Activated CD8-positive, alpha-beta memory T cell treated with anti-CD3 and anti-CD28 coated beads for 24 hours (primary cell): ENCODE measurements at places on chromosomes 5 and 9.
A peak's percentile ranks its signal among the peaks of the same experiment; 100 is the strongest.

DNA sequence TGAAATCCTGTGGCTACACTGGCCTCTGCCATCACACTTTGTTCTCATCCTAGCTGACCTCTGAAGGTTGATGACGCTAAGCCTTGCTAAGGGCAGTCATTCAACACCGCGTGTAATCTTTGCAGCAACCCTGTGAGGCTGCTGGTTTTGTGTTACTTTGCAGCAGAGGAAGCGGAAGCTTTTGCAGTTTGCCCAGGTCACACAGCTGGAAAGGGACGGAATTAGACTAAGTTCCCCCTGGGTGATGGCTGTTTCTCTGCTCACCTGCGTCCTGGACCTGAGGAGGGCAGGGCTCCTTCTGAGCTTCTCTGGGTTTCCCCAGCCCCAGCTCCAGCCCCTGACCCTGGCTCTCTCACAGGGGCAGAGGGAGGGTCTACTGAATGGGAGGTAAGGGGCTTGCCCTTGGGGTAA is 7.3 kb upstream of the SLC25A51 start:
- DNase-seq = no peak

DNA sequence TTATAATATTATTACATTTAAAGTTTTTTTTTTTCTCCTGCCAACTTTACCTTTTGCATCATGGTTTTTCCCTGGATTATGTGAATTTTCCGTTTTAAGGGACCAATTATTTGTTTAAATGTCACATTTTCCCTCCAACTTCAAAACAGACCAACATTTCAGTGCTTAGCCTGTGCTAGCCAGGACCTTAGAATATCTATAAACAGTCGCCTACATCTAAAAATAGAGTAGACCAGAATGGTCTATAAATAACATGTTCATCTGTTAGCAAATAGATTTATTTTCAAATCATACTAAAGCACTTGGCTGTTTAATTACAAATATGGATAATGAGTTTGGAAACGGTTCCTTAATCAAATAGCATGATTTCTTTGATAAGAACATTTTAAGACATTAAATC is 192.0 kb downstream of the FBN2 start:
- DNase-seq = no peak

GRCh38 chr5:137609127-137609526 is 110.0 kb upstream of the SPOCK1 start:
- no peak for DNase-seq

DNA sequence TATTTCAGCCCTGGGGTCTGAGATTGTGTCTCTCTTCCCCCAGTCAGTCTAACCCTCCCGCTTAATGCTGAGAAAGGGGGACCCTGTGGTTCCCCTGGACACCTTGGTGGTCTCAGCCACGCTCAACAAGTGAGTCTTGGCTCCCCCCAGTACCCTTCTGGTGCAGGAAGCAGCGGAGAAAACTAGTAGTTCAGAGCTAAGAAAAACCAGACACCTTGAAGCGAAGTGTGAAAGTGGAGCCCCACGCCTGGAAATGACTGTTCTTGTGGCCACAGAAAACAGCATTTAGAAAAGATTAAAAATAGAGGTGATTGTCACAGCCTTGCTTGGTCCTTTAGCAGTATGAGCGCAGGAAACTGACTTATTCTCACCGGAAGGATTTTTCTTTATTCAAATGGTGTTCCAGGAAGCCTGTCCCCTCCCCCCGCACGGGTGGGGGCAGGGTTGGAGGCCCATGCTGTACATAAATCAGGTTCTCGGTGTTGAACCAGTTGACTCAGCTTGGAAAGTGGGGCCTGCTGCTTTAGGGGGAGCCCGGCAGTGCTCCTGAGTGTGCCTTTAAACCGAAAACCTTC is 8.1 kb downstream of the ARPC5L start:
- peak; percentile 95 for DNase-seq

DNA sequence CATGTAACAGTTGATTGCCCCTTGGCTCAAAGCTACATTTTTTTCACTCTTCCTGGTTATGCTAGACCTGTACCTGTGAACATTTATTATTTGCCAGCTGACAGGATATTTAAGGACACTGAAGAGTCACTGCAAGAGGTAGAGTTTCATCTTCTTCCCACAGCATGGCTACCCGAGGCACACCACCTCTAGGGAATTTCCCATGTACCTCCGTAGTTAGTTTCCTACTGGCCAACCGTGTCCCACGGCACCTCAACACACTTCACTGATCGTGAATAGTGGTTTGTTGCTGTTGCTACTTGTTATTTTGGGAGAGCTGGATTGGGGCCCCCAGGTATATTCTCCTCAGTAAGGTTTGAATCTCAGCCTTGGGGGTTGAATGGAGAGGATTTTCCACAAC is 648.6 kb downstream of the SEMA5A start:
- no peak for DNase-seq

DNA sequence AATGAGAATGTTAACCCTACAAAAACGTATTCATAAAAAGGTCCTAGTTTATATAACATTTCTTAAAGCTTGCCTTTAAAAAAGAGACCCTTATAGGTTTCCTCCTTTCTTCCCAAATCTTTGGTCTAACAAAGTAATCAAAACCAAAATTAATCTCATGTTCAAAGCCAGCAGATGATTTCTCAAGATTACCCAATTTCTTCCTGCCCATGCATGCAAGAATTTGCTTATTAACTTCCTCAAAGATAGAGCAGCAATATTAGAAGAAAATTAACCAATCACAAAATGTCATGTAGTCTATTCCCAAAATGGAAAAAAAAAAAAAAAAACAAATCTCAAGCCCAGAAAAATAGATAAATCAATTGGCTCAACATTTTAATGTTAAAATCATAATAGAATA is 114.9 kb downstream of the MLLT3 start:
- no peak for DNase-seq

GRCh38 chr5:128355961-128356360 is 182.1 kb downstream of the FBN2 start:
- DNase-seq = no peak

DNA sequence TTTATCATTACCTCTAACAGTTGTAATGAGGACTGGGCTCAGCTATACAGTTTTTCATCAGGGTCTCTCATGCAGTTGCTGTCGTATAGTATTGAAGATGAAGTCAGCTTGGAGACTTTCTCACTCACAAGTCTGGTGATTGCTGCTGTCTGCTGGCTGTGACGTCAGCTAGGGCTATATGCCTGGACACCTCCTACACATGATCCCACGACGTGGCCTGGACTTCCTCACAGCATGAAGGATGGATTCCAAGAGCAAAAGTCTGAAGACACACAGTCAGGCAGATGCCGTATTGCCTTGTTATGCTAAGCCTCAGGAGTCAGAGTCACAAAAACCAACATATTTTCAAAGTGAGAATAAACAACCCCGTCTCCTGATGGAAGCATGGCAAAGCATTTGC is 193.3 kb downstream of the LURAP1L start:
- DNase-seq = no peak

DNA sequence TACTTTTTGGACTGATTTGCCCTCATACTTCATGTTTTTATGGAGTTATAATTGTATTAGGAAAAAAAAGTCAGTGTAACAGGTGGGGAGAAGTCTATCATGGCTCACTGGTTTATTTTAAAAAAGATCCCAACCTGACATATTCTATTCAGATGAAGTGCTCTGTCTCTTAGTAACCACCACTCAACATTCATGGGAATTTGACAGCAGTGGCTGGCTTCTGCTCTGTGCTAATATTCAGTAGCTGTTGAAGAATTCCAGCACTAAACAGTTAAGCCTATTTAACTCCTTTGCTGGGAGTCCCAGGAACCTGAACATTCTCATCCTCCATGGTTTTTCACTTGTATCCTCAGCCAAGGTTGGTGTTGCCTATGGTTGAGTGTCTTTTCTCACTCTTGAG is 23.1 kb downstream of the CMYA5 start:
- DNase-seq = no peak

DNA sequence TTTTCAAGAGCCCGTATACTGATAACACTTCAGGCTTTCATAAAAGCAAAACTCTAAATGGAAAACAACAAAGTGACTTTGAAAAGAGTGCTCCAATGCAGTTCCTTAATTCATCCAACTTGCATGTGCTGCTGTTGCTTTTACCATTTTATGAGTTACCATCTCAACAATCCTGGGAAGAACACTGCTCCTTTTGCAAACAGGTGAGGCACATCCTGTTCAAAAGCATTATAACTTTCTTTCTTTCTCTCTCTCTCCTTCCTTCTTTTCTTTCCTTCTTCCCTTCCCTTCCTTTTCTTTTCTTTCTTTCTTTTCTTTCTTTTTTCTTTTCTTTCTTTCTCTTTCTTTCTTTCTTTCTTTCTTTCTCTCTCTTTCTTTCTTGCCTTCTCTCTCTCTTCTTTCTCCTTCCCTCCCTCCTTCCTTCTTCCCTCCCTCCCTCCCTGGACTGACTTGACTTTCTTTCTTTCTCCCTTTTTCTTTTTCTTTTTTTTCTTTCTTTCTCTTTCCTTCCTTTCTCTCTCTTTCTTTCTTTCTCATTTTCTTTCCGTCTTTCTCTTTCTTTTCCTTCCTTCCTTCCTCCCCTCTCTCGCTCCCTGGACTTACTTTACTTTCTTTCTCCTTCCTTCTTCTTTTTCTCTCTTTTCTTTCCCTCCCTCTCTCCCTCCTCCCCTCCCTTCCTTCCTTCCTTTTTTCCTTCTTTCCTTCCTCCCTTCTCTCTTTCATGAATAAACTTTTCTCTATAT is 11.2 kb upstream of the PARP8 start:
- DNase-seq = no peak

GRCh38 chr5:21236971-21237427 is 1249.0 kb upstream of the CDH18 start:
- DNase-seq = no peak

DNA sequence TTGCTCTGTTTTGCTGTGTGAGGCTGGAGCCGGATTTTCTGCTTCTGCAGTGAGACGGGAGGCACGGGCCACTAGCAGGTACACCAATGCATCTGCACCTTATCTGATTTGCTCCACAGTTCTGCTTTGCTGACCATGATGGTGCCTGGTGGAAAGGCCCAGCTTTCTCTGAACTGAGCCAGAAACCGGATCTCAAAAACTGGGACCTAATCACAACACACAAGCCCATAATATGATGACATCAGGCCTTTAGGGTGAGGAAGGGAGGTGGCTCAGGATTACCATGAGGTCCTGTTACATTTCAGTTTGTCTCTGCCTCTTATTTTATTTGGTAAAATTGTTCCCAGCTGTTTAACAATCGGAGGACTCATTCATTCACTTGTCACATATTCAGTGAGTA is 49.8 kb downstream of the FGF1 start:
- no peak for DNase-seq

GRCh38 chr5:57452885-57453284 is 29.7 kb downstream of the ACTBL2 start:
- no peak for DNase-seq

- no peak for DNase-seq
Observed at GRCh38 chr5:115435065-115435777, 109.4 kb downstream of the FEM1C start.

DNA sequence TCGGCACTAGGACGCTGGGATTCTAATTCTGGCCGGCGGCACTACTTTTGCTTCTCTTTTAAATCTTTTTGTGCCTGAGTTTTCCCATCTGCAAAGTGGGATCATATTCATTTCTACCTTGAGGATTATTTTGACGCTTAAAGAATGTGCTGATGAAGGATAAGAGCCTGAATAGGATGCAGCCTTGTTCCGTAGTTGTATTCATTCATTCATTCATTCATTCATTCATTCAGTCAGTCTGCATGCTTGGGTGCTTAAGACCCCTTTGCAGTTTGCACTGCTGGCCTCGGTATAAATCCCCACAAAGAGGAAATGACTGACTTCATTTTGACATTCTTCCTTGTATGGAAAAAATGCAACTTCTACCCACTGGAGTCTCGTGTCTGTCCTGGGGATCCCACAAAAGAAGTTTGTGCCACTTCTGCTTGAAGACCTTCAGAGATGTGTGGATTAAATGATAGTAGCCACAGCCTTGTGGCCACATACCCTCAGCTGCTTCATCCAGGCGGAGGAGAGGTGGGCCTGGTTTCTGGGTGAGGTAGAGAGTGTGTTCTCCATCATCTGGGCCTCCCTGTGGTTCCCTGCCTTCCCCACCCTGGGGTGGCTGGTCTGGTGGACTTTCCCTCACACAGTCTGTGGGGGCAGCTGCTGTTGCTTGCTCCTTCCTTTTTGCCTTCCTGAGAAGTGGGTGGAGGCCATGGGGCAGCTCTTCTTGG is 62.6 kb downstream of the PPARGC1B start:
- DNase-seq = no peak

- no peak for DNase-seq
Observed at GRCh38 chr5:91690921-91691320, 307.8 kb upstream of the ARRDC3 start.

DNA sequence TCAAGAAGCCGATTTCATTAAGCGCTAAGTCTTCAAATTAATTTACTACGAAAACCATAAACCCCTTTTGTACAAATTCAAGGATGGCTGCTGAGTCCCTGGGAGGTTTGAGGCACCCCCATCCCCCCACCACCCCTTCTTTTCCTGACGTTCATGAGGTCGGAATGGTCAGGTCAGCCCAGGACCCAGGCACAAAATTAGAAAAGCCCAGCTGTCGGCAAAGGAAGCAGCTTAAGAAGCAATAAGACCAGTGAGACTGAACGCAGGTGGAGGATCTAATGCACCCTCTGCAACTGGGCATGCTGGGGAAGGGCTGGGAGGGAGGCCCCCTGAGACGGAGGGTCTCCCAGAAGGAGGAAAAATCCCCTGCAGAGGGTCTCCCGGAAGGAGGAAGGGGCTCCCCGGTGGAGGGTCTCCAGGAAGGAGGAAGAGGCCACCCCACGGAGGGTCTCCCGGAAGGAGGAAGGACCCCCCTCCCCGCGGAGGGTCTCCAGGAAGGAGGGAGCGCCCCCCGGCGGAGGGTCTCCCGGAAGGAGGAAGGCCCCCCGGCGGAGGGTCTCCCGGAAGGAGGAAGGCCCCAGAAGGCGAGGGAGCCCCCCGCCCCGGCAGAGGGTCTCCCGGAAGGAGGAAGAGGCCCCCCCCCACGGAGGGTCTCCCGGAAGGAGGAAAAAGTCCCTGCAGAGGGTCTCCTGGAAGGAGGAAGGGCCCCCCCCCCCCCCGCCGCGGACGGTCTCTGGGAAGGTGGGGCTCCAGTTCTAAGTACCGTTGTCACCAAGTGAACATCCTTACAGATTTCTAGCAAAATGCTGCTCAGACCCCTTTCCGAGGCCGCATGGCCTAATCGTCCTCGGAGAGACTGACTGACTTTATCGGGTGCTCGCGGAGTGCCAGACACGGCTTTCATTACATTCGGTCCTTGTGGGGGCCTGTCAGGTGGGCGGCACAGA is 74.4 kb upstream of the FCN1 start:
- no peak for DNase-seq

GRCh38 chr5:162558120-162558519 is 490.5 kb downstream of the GABRG2 start:
- no peak for DNase-seq

GRCh38 chr5:79736528-79737514 is 47.2 kb downstream of the CMYA5 start:
- DNase-seq = no peak

DNA sequence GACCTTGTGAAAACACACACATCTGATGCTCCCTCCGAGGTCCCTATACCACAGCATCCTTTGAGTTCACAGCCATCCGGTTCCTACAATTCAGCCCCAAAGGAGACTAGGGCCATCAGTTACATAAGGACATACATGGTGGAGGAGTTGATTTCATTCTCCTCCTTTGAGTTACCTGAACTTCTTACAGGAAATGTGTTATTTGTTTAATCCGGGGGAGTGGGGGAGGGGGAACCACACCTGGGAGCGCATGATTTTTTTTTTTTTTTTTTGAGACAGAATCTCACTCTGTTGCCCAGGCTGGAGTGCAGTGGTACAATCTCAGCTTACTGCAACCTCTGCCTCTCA is 30.7 kb downstream of the SEMA4D start:
- no peak for DNase-seq

- DNase-seq = no peak
Observed at GRCh38 chr9:4886698-4887097, 94.0 kb downstream of the RCL1 start.
